ENCODE measurements at places on chromosomes 11 and 22.

- no peak for DNase-seq
These were observed 15.5 kb downstream of the OR52M1 start for GRCh38 chr11:4560467-4560866.

DNA sequence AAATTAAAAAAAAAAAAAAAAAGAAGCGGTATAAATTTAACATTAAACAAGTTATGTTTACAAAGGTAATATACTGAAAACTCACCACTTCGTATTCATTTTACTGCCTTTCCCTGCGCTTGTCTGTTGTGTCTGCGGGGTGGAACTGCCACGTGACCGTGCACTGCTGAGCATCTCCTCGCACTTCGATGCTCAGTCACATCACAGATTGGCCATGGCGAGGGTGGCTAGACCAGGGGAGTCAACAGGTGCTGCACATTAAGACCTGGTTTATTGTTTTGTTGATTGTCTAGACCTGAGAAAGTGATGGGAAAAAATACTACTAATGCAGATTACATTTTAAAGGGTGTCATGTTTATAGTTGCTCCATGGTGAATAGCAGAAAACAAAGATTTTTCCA is 22.8 kb upstream of the TUB start:
- DNase-seq: no peak

- no peak for DNase-seq
These were observed 42.6 kb downstream of the ELFN2 start for GRCh38 chr22:37384691-37385090.

DNA sequence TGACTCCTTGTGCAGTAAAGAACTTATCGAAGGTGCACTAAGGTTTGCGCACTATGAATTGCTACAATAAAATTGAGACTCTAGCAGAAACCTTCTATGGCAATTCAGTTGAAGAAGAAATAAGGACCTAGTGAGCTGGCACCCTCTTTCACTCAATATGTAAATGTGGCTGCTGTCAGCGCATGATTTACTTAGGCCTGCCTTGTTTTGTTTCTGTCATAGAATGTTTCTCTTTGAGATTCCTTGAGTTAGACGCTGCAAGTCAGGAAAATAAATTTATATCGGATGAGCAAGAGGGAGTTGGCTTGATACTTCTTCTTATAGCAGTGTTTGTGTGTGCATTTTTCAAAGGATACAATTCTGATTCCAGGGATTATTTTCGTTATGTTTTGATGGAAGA is 322.1 kb downstream of the BLID start:
- DNase-seq: no peak

DNA sequence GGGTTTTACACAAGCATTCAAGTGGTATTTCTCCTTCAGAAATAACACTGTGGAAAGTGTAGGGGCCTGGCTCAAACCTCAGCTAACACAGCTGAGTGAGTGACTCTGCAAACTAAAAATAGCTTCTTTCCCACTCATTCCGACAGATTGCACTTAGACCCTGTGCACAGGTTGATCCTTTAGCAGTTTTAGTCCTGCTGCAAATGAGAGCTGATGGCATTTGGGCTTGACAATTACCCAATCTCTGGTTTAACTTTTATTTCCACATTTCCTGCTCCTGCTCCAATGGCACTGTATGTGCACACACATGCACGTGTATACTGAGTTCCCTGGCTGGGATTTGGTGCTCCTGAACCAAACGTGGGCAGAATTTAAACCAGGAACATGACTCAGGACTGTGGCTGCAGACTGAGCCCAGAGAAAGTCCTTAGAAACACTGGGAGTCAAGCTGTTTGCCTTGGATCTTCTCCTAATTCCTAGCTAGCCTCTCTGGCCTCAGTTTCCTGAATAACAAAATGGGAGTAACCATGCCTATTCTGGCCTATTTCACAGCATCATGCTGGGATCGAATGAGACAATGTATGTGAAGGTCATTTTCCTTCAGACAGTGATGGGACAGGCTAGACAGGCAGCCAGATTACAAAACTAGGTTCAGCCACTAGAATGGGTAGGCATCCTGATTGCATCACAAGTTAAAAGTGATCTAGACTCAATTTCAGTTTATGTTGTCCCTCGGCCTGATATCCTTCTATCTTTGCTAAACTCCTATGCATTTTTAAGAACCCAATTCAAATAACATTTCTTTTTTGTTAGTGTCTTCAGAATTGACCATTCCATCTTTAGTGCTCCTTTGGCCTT is 58.2 kb downstream of the SERGEF start:
- no peak for DNase-seq

GRCh38 chr22:19717691-19718455 is 3.6 kb downstream of the SEPTIN5 start:
- DNase-seq: peak; percentile 11

GRCh38 chr11:116217006-116217405 is 555.8 kb downstream of the BUD13 start:
- DNase-seq: peak; percentile 51

- no peak for DNase-seq
These were observed 122.1 kb downstream of the CSNK2A3 start for GRCh38 chr11:11230802-11231562.

DNA sequence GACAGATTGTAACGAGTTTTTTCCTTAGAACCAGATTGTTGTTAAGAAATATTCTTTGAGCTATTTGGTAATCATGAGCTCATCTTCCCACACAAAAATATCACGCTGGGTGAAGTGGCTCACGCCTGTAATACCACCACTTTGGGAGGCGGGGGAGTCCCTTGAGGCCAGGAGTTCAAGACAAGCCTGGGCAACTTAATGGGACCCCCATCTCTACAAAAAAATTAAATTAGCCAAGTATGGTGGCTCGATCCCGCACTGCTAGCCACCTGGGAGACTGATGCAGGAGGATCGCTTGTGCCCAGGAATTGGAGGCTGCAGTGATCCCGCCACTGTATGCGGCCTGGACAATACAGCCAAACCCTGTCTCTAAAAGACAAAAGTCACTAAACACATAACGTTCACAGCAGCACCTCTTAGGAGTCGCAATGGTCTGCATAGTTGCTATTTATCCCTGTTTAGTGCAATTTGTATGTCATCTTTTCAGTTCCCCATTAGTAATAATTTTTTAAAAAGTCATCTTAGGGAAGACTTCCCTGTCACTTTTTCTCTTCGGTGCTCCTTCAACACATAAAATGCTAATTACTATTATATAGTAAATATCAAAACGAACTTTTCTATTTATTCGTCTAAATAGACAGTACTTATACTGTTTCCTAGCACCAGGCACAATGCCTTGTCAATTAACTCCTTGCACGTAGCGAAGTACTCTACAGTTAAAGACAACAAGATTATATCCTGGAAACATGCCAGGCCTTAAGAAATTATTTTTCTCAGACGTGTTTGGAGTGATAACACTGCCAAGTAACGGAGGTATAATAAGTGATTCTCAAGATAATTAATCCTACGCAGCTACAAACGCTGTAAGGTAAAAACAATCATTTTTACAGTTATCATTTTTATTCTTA is 1.1 kb downstream of the ST13 start:
- no peak for DNase-seq

- no peak for DNase-seq
These were observed 189.7 kb upstream of the MTNR1B start for GRCh38 chr11:92779746-92780145.

GRCh38 chr11:63508009-63508408 is 2.1 kb downstream of the LGALS12 start:
- DNase-seq: peak; percentile 44

DNA sequence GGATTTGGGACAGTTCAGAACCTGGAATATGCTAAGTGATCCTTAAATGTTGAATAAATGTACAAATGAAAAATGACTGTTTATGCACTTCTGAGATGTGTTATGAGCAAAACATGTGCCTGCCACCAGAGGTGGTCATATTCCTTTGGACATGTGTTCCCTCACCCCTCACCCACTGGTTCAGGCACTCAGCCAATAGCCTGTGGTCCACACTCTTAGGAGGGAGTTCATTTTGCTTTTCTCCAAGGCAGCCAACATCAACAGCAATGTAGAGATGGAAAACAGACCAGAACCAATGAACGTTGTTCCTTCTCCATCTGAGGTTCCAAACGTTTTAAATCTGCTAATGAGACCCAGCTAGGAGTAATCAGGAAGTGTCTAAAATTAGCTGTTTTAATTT is 44.0 kb downstream of the RPUSD4 start:
- DNase-seq: peak; percentile 30

DNA sequence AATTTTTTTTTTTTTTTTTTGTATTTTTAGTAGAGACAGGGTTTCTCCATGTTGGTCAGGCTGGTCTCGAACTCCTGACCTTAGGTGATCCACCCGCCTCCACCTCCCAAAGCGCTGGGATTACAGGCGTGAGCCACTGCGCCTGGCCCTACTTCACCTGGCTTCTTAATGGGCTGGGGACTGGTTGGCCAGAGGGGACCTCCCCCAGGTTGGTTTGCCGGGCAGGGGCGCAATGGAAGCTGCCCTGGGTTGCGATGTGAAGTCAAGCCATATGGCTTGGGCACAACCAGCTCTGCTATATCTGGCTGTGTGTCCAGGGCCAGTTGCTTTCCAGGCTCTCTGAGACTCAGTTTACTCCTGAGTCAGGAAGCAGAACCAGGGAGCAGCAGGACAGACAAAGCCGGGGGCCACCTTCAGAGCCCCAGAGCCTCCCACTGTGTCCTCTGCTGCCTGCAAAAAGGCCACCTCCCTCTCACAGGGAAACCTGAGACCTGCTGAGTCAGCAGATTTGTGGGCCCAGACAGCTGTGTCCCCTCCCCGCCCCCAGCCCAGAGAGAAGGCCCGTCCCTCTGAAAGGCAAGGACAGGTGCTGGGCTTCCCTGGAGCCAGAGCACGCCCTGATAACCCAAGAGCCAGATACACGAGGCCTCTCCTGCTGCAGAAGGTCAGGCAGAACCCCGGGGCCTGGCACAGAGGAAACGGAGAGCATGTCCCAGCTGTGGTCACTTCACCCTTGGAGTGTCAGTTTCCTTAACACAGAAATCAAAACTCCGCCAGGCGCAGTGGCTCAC is 29.2 kb upstream of the DAGLA start:
- DNase-seq: no peak

Measured in H4 (cell line).